ENCODE measurements at places on chromosomes 12 and 14.

- no peak for DNase-seq
Observed at GRCh38 chr12:21891751-21892217, 49.4 kb downstream of the ABCC9 start.

GRCh38 chr12:67794161-67794560 lies 145.6 kb downstream of the DYRK2 start:
- DNase-seq = no peak

- DNase-seq = no peak
Observed at GRCh38 chr12:66066137-66066928, 64.2 kb downstream of the LLPH start.

- DNase-seq = no peak
Observed at GRCh38 chr12:87509237-87509820, 519.9 kb downstream of the C12orf50 start.

DNA sequence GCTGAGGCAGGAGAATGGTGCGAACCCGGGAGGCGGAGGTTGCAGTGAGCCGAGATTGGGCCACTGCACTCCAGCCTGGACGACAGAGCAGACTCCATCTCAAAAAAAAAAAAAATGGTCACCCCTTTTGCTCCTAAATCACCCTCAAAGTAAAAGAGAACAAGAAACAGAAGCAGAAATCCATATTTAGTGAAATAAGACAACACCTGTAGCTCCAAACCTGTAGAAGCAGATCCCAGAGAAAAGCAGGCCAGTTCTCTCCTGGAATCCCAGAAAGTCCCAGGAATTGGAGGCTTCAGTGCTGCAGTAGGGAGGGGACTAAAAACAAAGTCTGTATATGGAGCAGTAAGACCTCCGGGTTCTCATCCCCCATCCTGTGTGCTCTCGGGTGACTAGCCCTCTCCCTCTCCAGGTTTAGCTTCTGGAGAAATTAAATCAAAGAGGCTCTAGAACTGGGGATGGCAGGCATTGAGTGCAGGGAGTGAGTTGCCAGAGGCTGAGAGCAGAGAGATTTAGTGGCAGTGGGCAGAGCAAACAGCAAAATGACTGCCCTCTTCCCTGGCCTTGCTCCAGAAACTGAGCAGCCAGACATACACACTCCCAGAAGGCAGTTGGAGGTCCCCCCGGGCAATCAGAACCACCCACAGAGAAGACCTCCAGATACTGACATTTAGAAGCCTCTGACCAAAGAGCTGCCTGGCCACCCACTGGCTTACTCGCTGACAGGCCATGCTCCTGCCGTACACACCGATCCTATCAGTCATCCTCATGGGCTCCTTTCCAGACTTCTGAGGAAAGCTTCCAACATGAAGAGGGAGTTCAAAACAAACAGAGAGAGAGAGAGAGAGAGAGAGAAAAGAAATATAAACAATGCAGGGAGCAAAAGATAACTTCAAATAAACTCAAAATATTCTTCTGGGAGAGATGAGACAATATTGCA lies 6.3 kb upstream of the MLXIP start:
- no peak for DNase-seq

GRCh38 chr12:50597200-50598195 lies 92.7 kb downstream of the DIP2B start:
- peak; percentile 7 for DNase-seq

DNA sequence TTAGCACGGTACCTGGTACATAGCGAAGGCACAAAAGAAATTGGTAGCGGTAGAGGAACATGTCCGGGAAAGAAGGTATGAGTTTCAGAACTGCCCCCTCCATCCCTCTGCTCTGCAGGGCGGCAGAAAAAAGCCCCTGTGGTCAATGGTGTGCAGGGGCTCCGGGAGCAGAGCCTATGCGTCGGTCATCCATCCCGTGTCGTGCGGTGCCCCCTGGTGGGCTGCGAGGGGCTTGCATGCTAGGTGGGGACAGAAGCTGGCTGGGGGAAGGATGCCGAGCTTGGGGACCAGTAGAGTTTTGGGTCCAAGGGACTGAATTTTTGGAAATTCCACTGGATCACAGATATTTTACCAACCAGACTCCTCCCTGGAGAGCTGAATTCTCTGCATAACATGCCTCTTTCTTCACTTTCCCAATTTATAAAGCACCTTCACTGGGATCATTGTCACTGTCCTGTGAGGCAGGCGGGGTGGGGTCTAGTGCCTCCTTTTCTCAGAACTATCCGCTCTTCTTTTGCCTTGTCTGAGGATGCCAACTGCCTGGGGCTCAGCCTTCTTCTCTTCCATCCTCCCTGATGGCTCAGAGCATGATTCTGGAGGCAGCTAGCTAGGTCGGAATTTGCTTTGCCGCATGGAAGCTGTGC lies 148.7 kb downstream of the SMOC1 start:
- DNase-seq = peak; percentile 23

DNA sequence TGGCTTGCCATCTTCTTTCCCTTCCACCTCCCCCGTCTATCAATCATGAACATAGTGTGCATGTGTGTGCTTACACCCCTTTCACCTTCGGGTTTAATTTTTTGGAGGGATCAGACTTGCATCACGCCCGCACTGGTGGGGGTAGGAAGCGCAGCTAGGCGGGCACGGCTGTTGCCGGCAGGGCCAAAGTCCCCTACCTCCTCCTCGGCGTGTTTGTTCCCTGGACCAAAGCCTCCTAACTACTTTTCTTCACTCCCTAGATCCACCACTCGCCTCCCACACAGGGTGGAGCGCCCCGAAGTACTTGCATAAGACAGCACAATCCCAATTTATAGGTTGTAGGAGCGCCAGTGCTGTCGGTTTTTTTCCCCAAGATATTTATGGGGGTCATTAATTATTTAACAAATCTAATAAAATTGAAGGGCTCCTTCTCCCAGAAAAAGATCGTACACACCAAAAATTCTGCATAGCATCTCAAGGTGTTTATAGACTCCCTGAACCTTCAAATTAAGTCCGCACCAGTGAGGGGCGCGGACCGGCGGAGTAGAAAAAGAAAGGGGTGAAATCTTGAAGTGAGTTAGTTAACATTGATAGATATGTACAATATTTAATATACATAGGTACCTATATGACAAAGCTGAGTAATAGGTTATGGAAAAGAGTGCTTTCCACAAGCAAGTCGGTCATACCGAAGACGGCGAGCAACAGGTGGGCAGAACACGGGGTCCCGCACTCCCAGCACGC lies 717 bp downstream of the PKP2 start:
- no peak for DNase-seq

GRCh38 chr12:53287741-53288216 lies 7.6 kb upstream of the PFDN5 start:
- peak; percentile 70 for DNase-seq

DNA sequence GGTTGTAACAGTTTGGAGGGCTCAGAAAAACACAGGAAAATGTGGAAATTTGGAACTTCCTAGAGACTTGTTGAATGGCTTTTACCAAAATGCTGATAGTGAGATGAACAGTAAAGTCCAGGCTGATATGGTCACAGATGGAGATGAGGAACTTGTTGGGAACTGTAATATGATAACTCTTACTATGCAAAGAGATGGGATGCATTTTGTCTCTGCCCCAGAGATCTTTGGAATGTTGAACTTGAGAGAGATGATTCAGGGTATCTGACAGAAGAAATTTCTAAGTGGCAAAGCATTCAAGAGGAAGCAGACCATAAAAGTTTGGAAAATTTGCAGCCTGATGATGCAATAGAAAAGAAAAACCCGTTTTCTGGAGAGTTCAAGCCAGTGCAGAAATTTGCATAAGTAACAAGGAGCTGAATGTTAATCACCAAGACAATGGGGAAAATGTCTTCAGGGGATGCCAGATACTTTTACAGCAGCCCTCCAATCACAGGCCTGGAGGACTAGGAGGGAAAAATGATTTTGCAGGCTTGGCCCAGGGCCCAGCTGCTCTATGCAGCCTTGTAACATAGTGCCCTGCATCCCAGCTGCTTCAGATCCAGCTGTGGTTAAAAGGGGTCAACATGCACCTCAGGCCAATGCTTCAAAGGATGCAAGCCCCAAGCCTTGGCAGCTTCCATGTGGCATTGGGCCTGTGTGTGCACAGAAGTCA lies 572.7 kb upstream of the ATP2B1 start:
- no peak for DNase-seq

DNA sequence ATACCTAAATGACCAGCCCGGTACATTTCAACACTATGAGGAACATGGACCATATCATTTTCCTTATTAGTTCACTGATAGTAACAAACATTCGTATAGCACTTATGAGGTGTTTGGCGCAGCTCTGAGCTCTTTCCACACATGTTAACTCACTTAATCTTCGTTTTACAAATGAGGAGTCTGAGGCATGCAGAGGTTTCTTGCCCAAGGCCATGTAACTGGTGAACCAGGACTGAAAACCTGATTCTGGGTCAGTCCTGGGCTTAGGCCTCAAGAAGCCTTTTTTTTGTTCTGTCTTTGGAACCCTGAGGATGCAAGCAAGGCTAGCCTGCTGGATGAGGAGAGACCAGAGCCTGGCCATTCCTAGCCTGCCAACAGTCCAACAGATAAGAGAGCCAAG lies 55.0 kb downstream of the C14orf132 start:
- DNase-seq = no peak

- DNase-seq = no peak
Observed at GRCh38 chr14:44785096-44785495, 176.7 kb downstream of the KLHL28 start.

- no peak for DNase-seq
Observed at GRCh38 chr14:105980224-105980623, 453.8 kb downstream of the TMEM121 start.

DNA sequence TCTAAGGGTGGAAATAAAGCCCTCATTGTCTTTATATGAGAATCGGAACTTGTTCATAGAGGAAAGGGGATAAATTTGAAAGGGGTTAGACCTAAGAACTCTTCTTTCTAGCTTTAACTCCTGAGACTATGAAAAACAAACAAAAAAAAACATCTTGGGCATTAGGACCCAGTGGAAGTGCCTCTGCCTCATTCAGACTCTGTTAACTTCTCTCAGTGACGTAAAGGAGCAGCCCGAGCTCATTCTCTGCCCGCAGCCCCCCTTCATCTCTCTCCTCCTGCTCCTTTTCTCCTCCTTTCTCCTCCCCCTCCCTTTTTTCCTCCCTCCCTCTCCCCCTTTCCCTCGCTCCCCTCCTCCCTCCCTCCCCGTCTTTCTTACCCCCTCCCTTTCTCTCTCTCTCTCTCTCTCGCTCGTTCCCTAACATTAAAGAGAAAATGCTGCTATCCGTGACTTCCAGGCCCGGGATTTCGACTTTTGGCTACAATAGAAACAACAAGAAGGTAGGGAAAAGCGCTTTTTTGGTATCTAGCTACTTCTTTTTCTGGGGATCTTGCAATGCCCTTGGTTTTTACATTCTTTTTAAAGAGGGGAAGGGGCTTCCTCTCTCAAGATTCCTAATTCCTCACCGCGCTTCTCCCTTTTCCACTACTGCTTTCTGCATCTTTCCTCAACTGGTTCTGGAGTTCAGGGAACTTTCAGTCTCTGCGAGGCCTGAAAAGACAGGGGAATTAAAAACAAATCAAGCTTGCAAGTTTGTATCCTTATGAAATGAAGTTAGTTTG lies at the start of gene RBMS2:
Gene RBMS2 (plus strand): TSS at position 231 of the 782 bp plus-strand sequence. CDS start 204 bp downstream, at position 435.
- peak; percentile 54 for DNase-seq

DNA sequence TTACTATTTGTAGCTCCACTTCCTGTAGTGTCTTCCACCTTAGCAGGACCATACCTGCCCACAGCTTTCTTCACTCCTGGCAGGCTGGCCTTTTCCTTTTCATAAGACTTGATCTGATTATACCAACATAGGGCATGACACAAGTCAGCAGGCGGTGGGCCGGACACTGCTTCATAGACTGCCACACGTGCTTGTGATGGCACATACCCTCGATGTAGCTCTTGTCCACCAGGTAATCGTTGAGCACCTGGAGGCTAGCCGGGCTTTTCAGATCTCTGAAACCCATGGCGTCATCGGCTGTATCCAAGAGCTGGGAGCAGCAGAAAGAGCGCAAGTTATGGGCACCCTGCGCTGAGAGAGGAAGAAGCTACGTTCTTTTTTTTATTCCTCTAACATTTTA lies 53.7 kb upstream of the TMEM263 start:
- DNase-seq = no peak

GRCh38 chr12:92973614-92974013 lies 44.5 kb upstream of the EEA1 start:
- DNase-seq = no peak

DNA sequence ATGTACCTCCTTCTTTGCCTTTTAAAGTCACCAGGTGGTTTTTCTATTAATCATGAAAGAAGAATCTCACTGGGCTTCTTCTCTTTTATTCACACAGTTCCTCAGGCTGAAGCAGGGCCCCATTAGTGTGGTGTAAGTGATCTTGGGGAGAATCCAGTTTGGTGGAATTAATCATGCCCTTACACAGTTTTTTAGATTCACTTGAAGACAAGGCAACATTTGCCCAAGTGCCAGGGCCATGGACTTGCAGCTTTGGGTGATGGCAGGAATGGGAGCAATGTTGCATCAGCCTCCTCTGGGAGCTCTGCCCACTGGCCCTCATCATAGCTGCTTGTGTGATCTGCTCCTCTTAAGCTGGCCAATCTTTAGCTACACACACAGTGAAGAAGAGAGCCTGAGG lies 33.8 kb downstream of the KCNK10 start:
- DNase-seq = no peak
